Activated CD4-positive, alpha-beta T cell treated with anti-CD3 and anti-CD28 coated beads, Interleukin-2, amount 10 ng/mL, durations not matched to agents 24 days and 14 days (primary cell): ENCODE measurements at places on chromosomes 3 and 15. TPM values are rescaled to one million over a fixed set of nuclear protein-coding genes. Genes with fewer than 3 reads are reported as not detected.

- H3K27me3 ChIP-seq: no peaks in the 10 kb centered on the region
- H3K4me3 ChIP-seq: no peak overlapping the region
- DNase-seq: no peak
- peaks cover 8% of the 10 kb centered on the region for H3K36me3 ChIP-seq
Observed at GRCh38 chr3:132556508-132557159, 40.4 kb upstream of the ACKR4 start.

Gene CCDC54
- not detected in 2 replicates for total RNA-seq

DNA sequence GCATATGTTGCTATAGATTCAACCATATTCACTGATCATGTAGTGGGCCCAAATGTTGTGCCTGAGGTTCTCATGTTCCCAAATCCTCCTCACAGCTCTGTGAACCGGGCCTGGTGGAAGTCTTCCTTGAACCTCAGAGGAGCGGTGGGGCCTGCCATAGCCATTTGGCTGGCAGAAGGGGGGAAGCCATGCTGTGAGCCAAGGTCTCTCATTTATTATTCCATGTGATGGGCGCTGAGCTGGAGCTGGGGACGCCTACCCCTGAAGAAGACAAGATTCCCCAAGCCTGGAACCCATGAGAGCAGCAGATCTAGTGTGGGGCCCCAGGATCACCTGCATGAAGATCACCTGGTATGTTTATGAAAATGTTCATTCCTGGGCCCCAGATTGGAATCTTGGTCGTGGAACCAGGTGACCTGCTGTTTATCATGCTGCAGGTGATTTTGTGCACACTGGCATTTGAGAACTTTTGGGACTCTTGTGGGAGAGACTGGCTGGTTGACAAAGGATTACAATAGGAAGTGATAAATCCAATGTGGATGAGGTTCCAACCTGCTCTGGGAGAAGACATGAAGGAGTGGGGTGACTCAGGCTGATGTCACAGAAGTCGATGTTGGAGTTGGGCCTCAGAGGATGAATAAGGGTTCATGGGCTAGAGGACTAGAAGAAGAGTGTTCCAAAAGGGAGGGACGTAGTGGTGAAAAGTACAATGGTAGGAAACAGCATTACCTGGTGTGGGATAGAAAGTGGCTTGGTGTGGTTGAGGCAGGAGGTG is 102.1 kb downstream of the ASB7 start:
- H3K4me3 ChIP-seq: no peak overlapping the region
- no peak for DNase-seq
- H3K36me3 ChIP-seq: no peaks in the 10 kb centered on the region
- peaks cover 19% of the 10 kb centered on the region for H3K27me3 ChIP-seq
- no peak overlapping the region for H3K27ac ChIP-seq

DNA sequence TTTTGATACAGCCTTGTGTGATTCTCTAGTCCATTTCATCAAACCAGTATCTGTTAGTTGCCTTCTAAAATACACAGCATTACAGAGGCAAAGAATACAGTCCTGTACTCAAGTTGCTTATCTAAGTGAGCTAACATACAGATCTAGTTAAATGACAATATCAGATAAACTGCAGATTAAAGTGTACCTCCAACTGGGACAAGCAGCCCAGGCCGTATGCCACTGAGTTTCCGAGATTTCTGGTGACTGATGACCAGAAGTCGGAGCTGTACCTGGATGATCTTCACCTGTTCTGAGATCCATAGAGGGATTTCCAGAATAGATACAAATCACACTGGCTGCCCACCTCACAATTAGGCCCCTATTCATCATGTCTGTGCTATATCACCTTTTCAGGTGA is 6.3 kb upstream of the TRIM59 start:
- H3K36me3 ChIP-seq: no peaks in the 10 kb centered on the region
- no peak for DNase-seq
- peaks cover 19% of the 10 kb centered on the region for H3K27me3 ChIP-seq
- no peaks in the 10 kb centered on the region for H3K4me1 ChIP-seq
- no peak overlapping the region for H3K4me3 ChIP-seq

Gene RPL39L
- total RNA-seq: 10.4 and 11.7 TPM in 2 replicates

Gene TRNT1
- 55.7 and 62.4 TPM in 2 replicates for total RNA-seq
